ENCODE measurements at places on chromosomes 12 and 14. TPM values are rescaled to one million over a fixed set of nuclear protein-coding genes. Genes with fewer than 3 reads are reported as not detected.

DNA sequence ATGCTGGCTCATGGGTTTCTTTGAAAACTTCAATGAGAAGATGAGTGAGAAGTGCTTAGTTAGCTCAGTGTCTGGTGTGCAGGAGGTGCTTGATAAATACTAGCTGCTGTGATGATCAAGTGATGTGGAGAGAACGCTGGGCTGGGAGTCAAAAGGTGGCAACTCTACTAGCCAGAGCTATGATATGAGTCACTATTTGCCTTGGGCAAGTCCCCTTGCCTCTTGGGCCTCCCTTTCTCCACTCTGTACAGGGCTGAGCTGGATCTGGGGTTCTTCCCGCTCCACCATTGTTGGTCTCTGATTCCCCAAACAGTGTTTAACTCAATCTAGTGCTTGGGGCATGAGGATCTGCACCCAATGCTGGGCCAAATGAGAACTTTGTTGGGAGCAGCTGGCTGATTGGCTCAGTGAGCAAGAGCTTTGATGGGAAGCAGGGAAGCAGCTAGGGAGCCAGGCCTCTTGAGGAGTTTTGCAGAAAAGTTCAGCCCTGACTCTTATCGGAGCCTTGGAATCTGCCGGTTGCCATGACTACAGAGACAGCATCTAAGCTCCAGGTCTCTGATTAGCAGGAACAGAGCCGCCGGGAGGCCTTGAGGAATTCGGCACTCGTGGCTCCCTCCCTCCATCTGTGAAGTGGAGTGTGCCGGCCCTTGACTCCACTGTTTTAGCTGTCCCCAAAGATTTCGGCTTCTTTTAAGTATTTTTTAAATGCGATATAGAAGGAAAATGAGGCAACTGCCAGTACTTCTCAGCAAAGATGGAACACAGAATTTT lies 82.1 kb upstream of the HSPB8 start:
- H3K36me3 ChIP-seq: no peaks in the 10 kb centered on the region
- no peak overlapping the region for H3K27ac ChIP-seq
- H3K4me3 ChIP-seq: no peak overlapping the region
- DNase-seq: no peak

GRCh38 chr14:54087376-54087775 lies 130.8 kb upstream of the BMP4 start:
- H3K4me1 ChIP-seq: peaks cover 3% of the 10 kb centered on the region
- H3K27me3 ChIP-seq: no peaks in the 10 kb centered on the region
- H3K27ac ChIP-seq: no peak overlapping the region
- DNase-seq: no peak
- no peaks in the 10 kb centered on the region for H3K36me3 ChIP-seq

- no peak overlapping the region for H3K4me3 ChIP-seq
- peaks cover 7% of the 10 kb centered on the region for H3K4me1 ChIP-seq
- H3K27me3 ChIP-seq: peaks cover 5% of the 10 kb centered on the region
- H3K27ac ChIP-seq: no peak overlapping the region
Measured at GRCh38 chr14:96072746-96073145, 33.6 kb downstream of the C14orf132 start.

GRCh38 chr14:102028733-102029132 lies 58.1 kb downstream of the HSP90AA1 start:
- peak overlapping the region; percentile 83 for H3K27ac ChIP-seq
- peaks cover 63% of the 10 kb centered on the region for H3K36me3 ChIP-seq
- DNase-seq: no peak
- H3K27me3 ChIP-seq: no peaks in the 10 kb centered on the region
- peaks cover 10% of the 10 kb centered on the region for H3K4me1 ChIP-seq

DNA sequence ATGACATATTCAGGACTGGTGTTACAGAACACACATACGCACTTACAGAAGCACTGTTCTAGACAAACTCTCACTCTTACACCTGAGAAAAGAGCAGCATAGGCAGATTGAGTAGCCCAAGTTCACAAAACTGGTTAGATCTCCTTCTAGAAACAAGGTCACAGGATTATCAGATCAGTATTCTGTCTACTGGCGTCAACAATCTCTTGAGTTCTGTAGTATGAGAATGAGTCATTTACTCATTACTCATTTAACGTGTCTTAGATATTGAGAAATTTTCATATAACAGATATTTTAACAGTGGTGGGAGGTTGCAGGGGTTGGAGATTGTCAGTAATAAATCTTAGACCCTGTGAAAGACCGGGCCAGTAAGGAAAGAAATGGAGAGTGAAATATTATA lies 2.8 kb upstream of the TSPAN8 start:
- no peak for DNase-seq
- no peaks in the 10 kb centered on the region for H3K36me3 ChIP-seq
- H3K4me1 ChIP-seq: peaks cover 8% of the 10 kb centered on the region

GRCh38 chr14:88834883-88835431 lies 10.5 kb downstream of the TTC8 start:
- DNase-seq: no peak
- H3K36me3 ChIP-seq: peaks cover 4% of the 10 kb centered on the region
- H3K27me3 ChIP-seq: no peaks in the 10 kb centered on the region
- peaks cover 45% of the 10 kb centered on the region for H3K4me1 ChIP-seq
- H3K27ac ChIP-seq: peak overlapping the region; percentile 86

DNA sequence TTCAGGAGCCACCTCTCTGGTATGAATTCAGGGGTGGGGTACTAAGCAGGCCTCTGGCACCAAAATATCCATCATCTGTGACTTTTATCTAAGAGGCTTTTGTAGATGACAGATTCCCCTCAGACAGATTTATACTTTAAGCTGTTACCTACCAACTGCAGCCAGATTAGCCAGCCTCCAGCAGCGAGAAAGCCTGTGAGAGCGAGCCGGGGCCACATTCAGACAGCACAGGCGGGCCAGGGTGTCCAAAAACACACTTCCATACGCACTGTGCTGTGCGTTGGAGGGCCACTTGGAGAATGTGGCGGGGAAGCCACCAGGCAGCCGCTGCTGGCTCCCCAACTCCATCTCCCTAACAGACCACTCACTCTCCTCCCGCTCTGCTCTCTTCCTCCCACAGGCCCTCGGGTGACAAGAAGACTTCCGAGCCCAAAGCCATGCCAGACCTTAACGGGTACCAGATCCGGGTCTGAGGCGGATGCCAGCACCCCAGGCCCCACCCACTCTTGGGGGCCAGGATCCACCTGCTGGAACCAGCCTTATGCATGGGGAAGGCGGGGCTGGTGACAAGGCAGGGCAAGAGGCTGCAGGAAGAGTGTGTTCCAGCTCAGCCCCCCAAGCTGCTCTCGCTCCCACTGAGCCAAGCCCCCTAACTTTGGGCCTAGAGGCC lies 17.4 kb downstream of the VASH1 start:
- H3K27ac ChIP-seq: no peak overlapping the region
- peaks cover 8% of the 10 kb centered on the region for H3K36me3 ChIP-seq
- H3K27me3 ChIP-seq: no peaks in the 10 kb centered on the region

DNA sequence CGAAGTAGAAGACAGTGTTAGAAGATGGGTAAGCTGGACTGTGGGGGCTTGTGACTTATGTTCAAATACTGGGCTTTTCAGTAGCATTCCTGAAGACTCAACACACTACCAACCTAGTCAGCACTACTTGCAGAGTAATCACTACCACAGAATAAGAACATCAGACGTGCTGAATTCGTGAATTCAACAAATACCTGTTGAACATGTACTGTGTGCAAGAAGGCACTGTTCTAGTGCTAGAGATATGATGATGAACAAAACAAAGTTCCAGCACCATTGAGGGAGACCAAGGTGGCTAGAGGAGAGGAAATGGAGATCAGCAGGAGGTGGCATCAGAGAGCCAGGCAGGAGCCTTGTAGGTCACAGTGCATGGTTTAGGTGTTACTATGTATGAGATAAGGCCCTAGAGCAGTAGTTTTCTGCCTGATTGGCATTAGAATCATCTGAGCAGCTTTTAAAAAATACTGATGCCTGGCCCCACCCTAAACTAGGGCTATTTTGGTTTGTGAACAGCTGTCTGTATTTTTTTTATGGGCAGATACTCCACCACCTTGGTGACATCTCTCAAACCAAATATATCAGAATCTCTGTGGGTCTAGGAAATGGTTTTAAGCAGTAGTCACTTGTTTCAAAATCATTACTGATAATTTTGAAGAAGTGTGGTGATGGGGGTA lies 26.8 kb downstream of the FERMT2 start:
- no peaks in the 10 kb centered on the region for H3K27me3 ChIP-seq
- peaks cover under 1% of the 10 kb centered on the region for H3K36me3 ChIP-seq
- peaks cover 91% of the 10 kb centered on the region for H3K4me1 ChIP-seq
- no peak overlapping the region for H3K4me3 ChIP-seq

DNA sequence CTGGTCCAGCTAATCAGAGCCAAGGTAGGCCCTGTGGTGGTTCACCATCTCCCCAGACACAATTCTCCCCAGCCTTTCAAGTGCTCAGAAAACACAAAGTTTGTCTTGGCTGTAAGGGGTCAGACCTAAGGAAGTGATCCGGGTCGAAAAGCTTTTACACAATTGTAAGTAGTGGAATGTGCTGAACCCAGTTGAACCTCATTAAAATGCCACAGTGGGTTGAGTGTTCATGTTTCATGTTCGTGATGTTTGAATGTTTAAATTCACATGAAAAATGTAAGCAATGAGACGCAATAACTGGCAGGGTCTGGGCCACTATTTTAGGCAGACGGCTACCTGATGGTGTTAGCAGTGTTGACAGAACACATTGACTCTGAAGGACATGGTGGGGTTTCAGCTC lies 60.9 kb upstream of the JDP2 start:
- H3K4me3 ChIP-seq: no peak overlapping the region
- no peak overlapping the region for H3K27ac ChIP-seq
- DNase-seq: no peak
- H3K27me3 ChIP-seq: peaks cover 71% of the 10 kb centered on the region

DNA sequence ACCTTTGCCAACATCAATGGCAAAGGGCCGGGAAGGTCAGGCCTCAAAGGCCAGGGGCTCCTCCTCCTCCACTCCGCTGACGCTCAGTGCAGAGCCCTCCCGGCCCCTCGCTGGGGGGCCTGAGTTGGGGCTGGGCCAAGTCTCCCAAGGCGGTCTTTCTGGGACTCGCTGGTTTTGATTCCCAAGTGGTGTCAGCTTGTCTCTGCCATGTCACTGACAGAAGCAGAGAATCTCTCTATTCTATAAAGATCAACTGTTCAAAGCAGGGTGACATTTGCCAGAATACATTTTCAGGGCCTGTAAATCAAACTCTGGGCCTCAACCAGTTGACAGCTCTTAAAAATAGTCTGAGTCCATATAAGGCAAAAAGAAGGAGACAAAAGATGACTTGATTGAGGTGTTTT lies 75.9 kb downstream of the CCDC88C start:
- H3K27me3 ChIP-seq: no peaks in the 10 kb centered on the region
- H3K4me1 ChIP-seq: no peaks in the 10 kb centered on the region
- H3K27ac ChIP-seq: no peak overlapping the region
- DNase-seq: no peak
- H3K36me3 ChIP-seq: no peaks in the 10 kb centered on the region
- no peak overlapping the region for H3K4me3 ChIP-seq

GRCh38 chr14:96235426-96235825 lies 20.6 kb upstream of the BDKRB1 start:
- DNase-seq: no peak
- no peaks in the 10 kb centered on the region for H3K27me3 ChIP-seq
- no peak overlapping the region for H3K4me3 ChIP-seq
- no peaks in the 10 kb centered on the region for H3K4me1 ChIP-seq
- H3K36me3 ChIP-seq: no peaks in the 10 kb centered on the region

DNA sequence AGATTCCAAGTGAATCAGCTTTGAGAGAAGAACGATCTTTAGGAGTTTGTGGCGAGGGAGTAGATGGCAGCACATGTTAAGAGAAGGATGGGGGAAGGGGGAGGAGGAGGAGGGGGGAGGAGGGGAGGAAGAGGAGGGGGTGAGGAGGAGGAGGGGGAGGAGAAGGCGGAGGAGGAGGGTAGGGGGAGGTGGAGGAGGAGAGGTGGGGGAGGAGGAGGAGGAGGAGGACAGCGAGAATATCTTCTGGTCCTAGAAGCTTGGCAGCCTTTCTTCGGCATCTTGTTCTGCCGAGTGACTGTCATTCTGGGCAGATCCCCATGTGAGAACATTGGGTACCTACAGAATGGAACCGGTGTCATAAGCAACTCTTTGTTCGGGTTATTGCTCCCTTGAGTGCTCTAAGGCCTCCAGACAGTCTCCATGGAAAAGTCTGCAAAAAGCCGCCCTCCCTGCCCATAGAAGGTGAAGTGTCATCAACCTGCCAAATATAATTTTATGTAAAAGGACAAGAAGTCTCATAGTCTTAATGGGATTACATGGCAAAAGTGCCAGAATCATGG lies 6.9 kb downstream of the RFC5 start:
- no peak overlapping the region for H3K4me3 ChIP-seq
- no peaks in the 10 kb centered on the region for H3K27me3 ChIP-seq
- no peak for DNase-seq
- no peak overlapping the region for H3K27ac ChIP-seq
- H3K4me1 ChIP-seq: no peaks in the 10 kb centered on the region

DNA sequence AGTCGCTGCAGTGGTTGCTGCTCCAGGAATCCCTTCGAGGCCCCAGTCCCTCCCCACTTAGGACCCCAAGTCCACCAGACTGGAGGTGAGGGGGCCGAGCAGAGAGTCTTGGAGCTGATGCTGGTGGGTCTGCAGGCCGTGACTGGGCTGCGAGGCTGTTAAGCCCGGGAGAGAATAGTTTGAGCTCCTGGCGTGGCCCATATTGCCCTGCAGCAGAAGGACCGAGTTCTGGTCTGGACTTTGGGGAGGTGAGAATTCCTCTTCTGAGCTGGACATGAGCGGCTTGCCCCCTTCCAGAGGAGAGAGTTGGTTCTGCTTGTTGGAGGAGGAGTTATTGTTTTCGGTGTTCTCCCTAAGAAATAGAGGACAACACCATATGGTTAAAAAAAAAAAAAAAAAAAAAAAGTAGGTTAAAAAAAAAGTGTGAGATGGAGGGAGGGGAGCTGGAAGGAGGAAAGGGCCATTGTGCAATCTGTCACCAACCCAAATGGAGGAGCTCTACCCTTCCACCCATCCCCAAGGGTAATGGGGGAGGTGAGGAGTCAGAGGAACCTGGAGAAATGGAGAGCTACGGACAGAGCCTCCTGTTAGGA lies 3.0 kb downstream of the SIX1 start:
- no peak for DNase-seq
- peak overlapping the region; percentile 99 for H3K4me3 ChIP-seq
- H3K27me3 ChIP-seq: no peaks in the 10 kb centered on the region
- peaks cover 67% of the 10 kb centered on the region for H3K36me3 ChIP-seq

DNA sequence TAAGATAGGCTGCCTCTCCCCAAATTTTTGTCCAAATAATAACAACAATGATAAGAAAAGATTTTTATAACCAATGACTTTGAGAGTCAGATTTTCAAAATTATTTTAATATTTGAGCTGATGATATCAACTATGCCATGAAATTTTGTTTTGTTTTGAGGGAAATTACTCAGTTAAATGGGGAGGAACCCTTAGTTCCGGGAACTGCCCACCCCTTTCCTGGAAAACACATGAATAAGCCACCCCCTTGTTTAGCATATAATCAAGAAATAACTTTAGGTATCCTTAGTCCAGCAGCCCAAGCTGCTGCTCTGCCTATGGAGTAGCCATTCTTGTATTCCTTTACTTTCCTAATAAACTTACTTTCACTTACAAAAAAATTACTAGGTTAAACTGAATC lies 61.4 kb downstream of the HMGA2 start:
- H3K4me1 ChIP-seq: peaks cover 59% of the 10 kb centered on the region
- H3K36me3 ChIP-seq: peaks cover 12% of the 10 kb centered on the region
- H3K27me3 ChIP-seq: no peaks in the 10 kb centered on the region
- peak overlapping the region; percentile 48 for H3K27ac ChIP-seq

- no peak overlapping the region for H3K4me3 ChIP-seq
- DNase-seq: no peak
- peak overlapping the region; percentile 57 for H3K27ac ChIP-seq
Measured at GRCh38 chr12:15684896-15685658, 104.1 kb downstream of the EPS8 start.

The SERPINA3 gene
- total RNA-seq: 1.2 TPM

The DLGAP5 gene
- 11.5 TPM for total RNA-seq

The KCNC2 gene
- not detected for total RNA-seq
